ENCODE measurements at places on chromosomes 2 and 18.

DNA sequence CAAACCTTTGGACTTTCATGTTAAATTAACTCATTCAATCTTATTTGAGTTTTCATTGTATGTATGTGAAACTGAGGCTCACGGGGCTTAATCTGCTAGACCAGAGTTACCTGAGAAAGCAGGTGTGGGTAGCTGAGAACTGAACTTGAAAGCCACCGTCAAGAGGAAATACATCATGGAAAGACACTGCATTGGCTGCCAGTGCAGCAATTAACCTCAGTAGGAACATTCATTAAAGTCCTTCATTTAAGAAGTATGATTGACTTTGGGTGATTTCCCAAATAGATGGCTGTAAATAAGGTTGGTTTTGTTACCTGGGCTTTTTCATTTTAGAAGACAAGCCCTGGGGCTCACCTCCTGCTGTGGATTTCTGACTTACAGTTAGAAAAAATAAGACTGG lies 36.5 kb upstream of the MGAT5 start:
- DNase-seq, result no peak

DNA sequence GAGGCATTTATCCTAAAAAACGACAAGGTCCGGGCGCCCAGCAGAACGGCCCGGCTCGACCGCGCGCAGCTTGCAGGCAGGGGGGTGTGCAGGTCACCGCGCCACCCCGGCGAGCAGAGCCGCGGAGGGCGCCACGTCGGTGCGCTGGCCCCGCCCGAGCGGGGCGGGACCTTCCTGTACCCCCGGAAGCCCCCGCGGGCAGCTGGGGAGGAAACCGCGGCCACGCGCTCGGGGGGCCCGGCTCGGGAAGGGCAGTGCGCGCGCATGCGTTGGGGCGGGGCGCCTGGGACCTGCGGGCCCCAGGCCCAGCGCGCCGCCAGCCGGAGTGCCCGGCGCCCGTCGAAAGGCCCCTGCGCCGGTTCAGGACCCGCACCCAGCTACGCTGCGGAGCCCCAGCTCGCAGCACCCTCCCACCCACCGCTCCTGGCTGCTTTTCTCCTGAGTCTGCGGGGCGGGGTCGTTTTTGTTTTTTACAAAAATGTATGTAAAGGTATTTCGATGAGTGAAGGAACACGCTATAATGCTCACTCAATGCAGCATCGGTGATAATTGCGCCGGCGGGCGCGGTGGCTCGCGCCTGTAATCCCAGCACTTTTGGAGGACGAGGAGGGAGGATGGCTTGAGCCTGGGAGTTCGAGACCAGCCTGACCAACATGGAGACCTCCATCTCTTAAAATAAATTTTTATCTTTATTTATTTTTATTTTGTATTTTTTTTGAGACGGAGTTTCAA lies 47.7 kb upstream of the POMC start:
- no peak for DNase-seq

DNA sequence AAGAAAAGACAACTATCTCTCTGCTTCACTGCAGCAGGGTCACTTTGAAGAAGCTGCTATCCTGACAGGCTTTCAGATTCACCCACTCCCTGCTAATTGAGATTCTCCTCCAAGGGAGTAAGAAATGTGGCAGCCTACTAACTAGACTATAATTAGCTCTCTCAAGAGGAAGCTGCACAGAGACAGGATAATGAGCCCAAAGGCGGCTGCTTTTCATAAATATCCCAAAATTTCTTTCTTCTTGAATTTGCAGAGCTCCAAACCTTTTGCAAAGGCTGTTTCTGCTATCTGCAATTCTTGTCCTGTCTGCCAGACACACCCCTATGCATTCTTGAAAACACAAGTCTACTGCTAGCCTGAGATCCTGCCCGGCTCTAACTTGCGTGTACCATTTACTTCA lies 54.0 kb upstream of the RNU4ATAC start:
- DNase-seq, result no peak

- DNase-seq, result no peak
These were observed 70.0 kb upstream of the PSMD14 start for GRCh38 chr2:161238265-161238559.

DNA sequence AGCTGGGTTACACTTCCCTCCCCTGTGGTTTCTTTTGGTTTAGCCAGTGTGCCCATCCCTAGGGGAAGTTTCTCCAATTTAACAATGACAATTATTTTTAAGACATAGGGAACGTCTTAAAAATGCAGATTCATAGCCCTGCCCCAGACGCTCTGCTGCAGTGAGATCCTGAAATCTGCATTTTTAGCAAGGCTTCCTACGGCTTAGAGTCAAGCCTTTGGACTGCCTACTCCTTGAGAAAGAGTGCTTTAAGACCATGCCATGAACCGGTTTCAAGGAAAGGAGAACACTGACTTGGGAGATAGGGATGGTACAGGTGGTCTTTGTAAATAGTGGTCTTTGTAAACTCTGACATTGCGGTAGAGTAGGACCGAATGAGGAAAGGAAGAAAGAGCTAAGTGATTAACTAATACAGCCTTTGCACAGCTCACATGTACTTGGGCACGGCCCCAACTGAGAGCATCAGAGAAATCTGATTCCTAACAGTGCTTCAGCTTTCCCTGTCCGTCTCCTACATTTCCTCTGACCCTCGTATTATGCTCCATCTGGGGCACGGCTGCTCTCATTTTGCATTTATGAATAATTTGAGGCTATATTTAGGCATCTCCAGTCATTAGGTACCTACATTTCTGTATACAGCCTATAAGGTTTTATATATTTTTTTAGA lies 217.6 kb upstream of the TANK start:
- DNase-seq, result no peak

- DNase-seq, result no peak
These were observed 107.9 kb downstream of the CDC42EP3 start for GRCh38 chr2:37563375-37564015.

GRCh38 chr2:208642125-208642779 lies 235.7 kb downstream of the PTH2R start:
- no peak for DNase-seq

GRCh38 chr2:179051250-179051649 lies 1.3 kb upstream of the CCDC141 start:
- DNase-seq, result no peak

DNA sequence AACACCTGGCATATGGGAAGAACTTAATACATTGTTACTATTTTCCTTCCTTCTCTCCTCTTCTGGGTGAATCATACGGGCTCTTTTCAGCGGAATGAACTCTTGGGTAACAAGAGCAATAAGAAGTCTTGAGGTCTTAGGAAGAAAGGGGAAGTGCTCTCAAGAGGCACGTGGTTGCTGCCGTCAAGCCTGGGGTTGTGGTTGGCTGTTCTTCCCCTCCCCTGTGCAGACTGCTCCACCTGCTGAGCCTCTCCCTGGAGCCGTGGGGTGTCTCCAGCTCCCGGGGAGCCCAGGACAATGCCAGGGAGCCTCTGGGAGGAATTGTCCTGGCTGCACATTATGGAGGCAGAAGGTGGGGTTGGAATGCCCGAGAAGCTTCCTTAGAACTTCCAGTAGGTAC lies 19.4 kb downstream of the TOGARAM2 start:
- DNase-seq, result no peak
